Immature natural killer cell (primary cell): ENCODE measurements at places on chromosomes 5 and 9. TPM values are rescaled to one million over a fixed set of nuclear protein-coding genes. Genes with fewer than 3 reads are reported as not detected.

The NOXA1 gene
- 1.2 TPM for polyA plus RNA-seq

The SAP30L gene
- 27.1 TPM for polyA plus RNA-seq

The MLANA gene
- polyA plus RNA-seq: not detected

The NIPAL4 gene
- not detected for polyA plus RNA-seq

The SMIM27 gene
- 72.6 TPM for polyA plus RNA-seq

The GOLPH3 gene
- polyA plus RNA-seq: 109 TPM

GRCh38 chr9:110088099-110088498 lies 119.9 kb downstream of the C9orf152 start:
- H3K4me3 ChIP-seq: no peak overlapping the region
- H3K36me3 ChIP-seq: no peaks in the 10 kb centered on the region
- no peaks in the 10 kb centered on the region for H3K4me1 ChIP-seq
- DNase-seq: no peak
- peaks cover 2% of the 10 kb centered on the region for H3K27me3 ChIP-seq

DNA sequence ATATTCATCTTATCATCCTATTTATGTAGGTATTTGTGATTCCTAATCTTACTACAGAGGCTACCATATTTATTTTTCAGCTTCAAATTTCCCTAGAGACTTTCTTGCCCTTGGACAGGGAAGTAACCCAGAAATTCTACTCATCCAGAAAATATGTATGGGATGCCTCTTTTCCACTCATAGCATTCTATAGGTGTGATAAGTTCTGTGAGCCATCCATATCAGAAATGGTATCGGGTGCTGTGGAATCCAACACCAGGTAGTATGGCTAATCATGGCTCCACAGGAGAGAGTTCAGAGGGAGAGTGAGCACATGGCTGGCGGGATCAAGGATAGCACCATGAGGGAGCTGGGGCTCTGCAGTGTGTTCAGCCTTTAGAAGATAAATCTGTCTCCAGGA lies 349.3 kb upstream of the ACTBL2 start:
- DNase-seq: no peak
- H3K4me1 ChIP-seq: no peaks in the 10 kb centered on the region
- H3K27me3 ChIP-seq: no peaks in the 10 kb centered on the region
- no peak overlapping the region for H3K27ac ChIP-seq

DNA sequence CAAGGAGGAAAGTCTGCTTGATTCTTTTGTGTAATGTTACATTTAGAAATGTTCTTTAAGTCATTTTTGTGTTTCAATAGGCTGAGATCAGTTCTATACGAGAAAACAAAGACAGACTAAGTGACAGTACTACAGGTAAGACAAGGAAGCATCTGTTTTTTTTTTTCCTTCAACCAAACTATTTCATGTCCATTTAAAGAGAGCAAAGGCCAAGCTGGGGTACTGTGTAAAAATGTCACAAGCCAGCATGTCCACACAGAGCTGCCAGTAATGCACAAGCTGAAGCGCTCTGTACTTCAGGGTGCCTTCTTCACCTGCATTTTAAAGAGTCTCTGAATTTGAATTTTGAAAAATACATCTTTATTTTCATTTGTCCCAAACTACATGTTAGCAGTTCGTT lies 20.2 kb upstream of the TTC23L start:
- peaks cover 5% of the 10 kb centered on the region for H3K27me3 ChIP-seq
- H3K27ac ChIP-seq: no peak overlapping the region
- no peak overlapping the region for H3K4me3 ChIP-seq
- DNase-seq: no peak

GRCh38 chr9:6689893-6690674 lies 44.6 kb upstream of the GLDC start:
- no peak overlapping the region for H3K4me3 ChIP-seq
- no peaks in the 10 kb centered on the region for H3K4me1 ChIP-seq
- no peak for DNase-seq
- H3K36me3 ChIP-seq: peaks cover 5% of the 10 kb centered on the region
- H3K27ac ChIP-seq: no peak overlapping the region

GRCh38 chr5:33936004-33936380 lies 194 bp upstream of the RXFP3 start:
- H3K4me1 ChIP-seq: no peaks in the 10 kb centered on the region
- no peak overlapping the region for H3K27ac ChIP-seq
- H3K4me3 ChIP-seq: no peak overlapping the region
- peaks cover 4% of the 10 kb centered on the region for H3K27me3 ChIP-seq
- DNase-seq: peak; percentile 18

GRCh38 chr5:72151169-72151568 lies 43.9 kb downstream of the MAP1B start:
- no peak for DNase-seq
- H3K27ac ChIP-seq: no peak overlapping the region
- H3K27me3 ChIP-seq: peaks cover 7% of the 10 kb centered on the region
- H3K4me1 ChIP-seq: no peaks in the 10 kb centered on the region

- DNase-seq: no peak
- H3K4me1 ChIP-seq: peaks cover 23% of the 10 kb centered on the region
- no peak overlapping the region for H3K27ac ChIP-seq
- H3K4me3 ChIP-seq: peak overlapping the region; percentile 39
Measured at GRCh38 chr5:135032999-135033861, 798 bp downstream of the PITX1 start.

GRCh38 chr9:14433351-14434157 lies 119.6 kb upstream of the NFIB start:
- H3K4me1 ChIP-seq: no peaks in the 10 kb centered on the region
- H3K4me3 ChIP-seq: no peak overlapping the region
- H3K27ac ChIP-seq: no peak overlapping the region
- no peak for DNase-seq

GRCh38 chr9:89678396-89679015 lies 73.7 kb downstream of the GADD45G start:
- H3K27ac ChIP-seq: no peak overlapping the region
- no peak for DNase-seq
- H3K36me3 ChIP-seq: no peaks in the 10 kb centered on the region
- peaks cover 3% of the 10 kb centered on the region for H3K27me3 ChIP-seq

GRCh38 chr5:54177058-54177457 lies 133.3 kb downstream of the ARL15 start:
- H3K4me3 ChIP-seq: no peak overlapping the region
- no peak for DNase-seq
- H3K4me1 ChIP-seq: peaks cover 33% of the 10 kb centered on the region
- H3K36me3 ChIP-seq: no peaks in the 10 kb centered on the region
- H3K27ac ChIP-seq: no peak overlapping the region

DNA sequence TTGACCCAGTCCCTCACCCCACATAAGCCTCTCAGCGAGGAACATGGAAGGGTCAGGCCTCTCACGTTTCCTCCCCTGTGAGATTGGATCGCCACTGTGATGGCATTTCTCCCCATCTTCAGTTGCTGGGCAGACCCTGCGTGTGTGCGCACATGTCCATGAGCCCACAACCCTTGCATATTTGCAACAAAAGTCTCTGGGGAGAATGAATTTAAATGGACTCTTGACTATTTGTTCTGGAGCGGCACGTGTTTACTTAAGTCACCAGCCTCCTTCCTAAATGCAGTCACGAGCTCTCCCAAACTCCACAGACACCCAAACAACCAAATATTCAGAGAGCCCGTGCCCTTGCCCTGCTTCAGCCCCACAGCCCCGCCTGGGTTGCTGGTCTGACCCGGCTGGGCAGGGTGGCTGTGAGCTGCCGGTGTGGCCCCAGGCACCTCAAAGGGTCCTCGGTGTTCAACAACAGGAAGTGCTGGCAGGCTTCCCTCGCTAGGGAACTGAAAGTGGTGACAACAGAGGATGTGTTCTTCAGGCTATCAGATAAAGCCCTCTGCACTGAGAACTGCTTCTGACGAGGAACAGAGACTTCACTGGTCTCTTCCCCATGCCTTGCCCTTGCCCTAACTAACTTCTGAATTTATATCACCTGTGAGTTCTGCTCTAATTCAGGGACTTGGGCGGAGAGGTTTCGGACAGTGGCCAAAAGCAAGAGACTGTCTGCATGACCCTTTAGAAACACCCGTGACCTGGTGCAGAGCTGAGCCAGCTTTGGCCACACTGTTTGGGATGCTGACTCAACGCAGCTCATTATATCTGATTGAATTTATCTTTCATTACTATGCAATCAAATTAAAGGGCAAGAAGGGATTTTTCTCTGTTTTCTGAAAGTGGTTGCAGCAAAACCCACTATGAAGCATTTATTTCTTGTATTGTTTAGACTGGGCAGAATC lies 19.2 kb upstream of the CD180 start:
- peak overlapping the region; percentile 68 for H3K4me3 ChIP-seq
- DNase-seq: peak; percentile 64
- H3K4me1 ChIP-seq: peaks cover 36% of the 10 kb centered on the region
- peak overlapping the region; percentile 96 for H3K27ac ChIP-seq

GRCh38 chr5:146873186-146873917 lies 5.2 kb downstream of the PPP2R2B start:
- peaks cover 3% of the 10 kb centered on the region for H3K27me3 ChIP-seq
- H3K4me1 ChIP-seq: peaks cover 80% of the 10 kb centered on the region
- no peak overlapping the region for H3K4me3 ChIP-seq
- DNase-seq: no peak
- peak overlapping the region; percentile 32 for H3K27ac ChIP-seq

- no peaks in the 10 kb centered on the region for H3K27me3 ChIP-seq
- peaks cover 32% of the 10 kb centered on the region for H3K4me1 ChIP-seq
- no peak overlapping the region for H3K4me3 ChIP-seq
- peak overlapping the region; percentile 70 for H3K27ac ChIP-seq
Measured at GRCh38 chr5:39148983-39149534, 70.3 kb downstream of the FYB1 start.
